ENCODE measurements at places on chromosomes 7 and 10. TPM values are rescaled to one million over a fixed set of nuclear protein-coding genes. Genes with fewer than 3 reads are reported as not detected.
A peak's percentile ranks its signal among the peaks of the same experiment; 100 is the strongest.

DNA sequence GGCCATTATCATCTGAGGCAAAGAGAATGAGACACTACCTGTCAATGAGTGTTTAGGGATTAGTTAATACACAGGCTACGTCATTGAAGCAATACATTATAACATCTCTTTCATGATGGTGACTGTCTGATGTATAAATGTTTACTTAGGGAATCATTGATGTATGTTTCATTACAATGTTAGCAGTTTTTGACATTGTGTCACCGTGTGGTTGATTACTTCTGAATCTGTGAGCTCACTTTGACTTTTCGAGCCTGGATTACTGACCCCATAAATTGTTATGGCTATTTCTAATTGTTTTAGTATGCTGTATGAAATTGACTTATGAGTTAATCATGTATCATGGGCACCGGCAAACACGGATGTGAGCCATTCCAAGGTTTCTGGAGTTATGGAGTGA lies 494.0 kb downstream of the MAGI2 start:
- H3K36me3 ChIP-seq, result no peaks in the 10 kb centered on the region
- H3K4me3 ChIP-seq, result no peak overlapping the region
- H3K27me3 ChIP-seq, result no peaks in the 10 kb centered on the region
- peak; percentile 25 for DNase-seq
- no peak overlapping the region for H3K27ac ChIP-seq

DNA sequence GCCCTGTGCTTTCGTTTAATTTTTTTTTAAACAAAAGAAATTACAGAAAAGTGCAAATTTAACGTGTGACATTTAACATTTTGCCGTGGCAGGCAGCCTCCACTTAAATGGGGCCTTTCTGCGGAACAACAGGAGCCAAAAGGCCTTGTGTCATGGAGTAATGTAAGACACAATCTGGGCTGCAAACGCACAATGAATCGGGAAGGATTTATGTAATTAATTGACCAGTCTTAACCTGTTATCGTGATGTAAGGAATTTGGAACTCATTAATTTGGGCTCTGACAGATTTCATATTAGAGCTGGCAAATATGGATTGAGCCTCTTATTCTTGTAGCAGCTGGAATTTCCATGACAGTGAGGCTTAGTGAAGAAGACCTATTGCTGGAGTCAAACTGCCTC lies 86.4 kb downstream of the SNX10 start:
- H3K4me3 ChIP-seq, result no peak overlapping the region
- peaks cover 73% of the 10 kb centered on the region for H3K27me3 ChIP-seq
- no peaks in the 10 kb centered on the region for H3K4me1 ChIP-seq
- H3K36me3 ChIP-seq, result no peaks in the 10 kb centered on the region

DNA sequence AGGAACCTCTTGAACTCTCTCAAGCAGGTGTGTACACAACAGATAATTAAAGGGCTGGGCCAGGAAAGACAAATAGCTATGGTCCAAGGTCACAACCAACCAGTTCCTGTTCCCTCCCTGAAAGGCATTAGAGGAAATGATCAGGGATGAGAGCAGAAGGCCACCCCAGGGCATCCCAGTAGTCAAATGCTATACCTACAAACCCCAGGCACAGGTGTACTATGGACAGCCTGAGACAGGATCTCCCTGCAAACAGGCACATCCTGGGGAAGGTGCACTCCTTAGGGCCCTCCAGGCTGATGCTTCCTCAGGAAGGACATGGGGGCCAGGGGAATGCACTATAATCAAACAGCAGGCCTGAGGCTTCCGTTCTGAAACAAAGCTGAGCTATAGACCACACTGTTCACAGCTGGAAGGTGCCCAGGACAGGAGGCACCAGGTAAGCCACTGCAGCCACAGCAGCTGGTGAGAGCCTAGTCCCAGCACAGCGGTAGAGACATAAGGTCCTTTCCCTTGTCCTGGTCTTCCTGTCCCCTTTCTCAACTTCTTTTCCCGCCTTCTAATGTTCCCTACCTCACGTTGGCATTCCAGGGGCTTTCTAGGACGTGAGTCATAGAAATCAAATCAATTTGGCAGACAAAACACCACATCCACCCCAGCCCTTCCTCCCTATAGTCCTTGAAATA lies 13.3 kb downstream of the PARP12 start:
- H3K4me3 ChIP-seq, result no peak overlapping the region
- no peak overlapping the region for H3K27ac ChIP-seq
- H3K36me3 ChIP-seq, result no peaks in the 10 kb centered on the region
- no peaks in the 10 kb centered on the region for H3K27me3 ChIP-seq

GRCh38 chr10:23158370-23158769 lies 33.7 kb upstream of the PTF1A start:
- peak; percentile 73 for DNase-seq
- H3K36me3 ChIP-seq, result no peaks in the 10 kb centered on the region
- H3K27ac ChIP-seq, result no peak overlapping the region
- H3K4me3 ChIP-seq, result no peak overlapping the region

DNA sequence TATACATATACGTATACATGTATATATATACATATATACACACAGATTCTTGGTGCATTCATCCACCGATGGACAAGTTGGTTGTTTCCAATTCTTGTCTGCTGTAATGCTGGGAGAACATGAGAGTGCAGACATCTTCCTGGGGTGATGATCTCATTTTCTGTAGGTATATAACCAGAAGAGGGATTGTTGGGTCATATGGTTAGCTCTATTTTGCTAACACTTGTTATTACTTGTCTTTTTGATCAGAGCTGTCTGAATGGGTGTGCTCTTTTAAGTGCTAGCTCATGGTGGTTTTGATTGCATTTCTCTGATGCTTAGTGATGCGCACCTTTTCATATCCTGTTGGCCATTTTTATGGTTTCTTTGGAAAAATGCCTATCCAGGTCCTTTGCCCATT lies 106.4 kb downstream of the TAX1BP1 start:
- no peak overlapping the region for H3K27ac ChIP-seq
- no peaks in the 10 kb centered on the region for H3K27me3 ChIP-seq
- no peaks in the 10 kb centered on the region for H3K36me3 ChIP-seq
- H3K4me3 ChIP-seq, result no peak overlapping the region

The IFIT2 gene
- total RNA-seq, result 7.0 TPM
